ENCODE measurements at places on chromosomes 2 and 18.

GRCh38 chr2:216340280-216340631 lies 32.0 kb downstream of the MARCHF4 start:
- DNase-seq = no peak

DNA sequence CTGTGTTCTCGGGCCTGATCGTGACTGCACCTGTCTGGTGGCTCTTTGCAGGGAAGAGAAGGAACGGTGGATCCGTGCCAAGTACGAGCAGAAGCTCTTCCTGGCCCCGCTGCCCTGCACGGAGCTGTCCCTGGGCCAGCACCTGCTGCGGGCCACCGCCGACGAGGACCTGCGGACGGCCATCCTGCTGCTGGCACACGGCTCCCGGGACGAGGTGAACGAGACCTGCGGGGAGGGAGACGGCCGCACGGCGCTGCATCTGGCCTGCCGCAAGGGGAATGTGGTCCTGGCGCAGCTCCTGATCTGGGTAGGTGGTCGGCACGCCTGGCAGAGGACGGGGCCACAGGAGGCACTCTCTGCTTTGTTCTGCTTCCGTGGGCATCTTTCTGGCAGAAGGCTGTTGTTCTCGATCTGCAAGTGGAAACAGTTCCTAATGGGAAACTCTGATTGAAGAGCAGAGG lies 48.0 kb downstream of the GBX2 start:
- no peak for DNase-seq

DNA sequence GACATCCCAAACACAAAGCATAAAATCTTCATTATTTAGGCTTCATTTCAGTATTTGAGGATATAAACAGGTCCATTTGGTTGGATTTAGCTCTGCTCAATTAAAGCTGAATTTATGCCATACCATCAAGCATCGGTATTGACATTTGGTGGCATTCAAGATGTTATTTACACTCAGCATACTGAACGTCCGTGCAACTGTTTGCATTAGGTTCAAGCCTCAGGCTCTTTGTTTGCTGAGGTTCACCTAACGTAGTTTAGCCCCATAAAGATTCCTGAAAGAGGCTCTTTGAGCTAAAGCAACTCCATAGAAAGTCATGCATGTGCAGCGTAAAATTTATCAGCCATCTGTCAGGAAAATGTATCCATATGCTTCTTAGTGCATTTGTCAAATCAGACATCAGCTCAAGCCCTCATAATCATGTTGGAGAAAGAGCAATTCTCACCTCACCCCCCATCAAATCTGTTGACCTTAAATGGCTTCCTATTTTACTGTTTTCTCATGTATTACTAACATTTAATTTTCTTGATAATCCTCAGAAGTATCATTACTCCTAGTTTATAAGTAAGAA lies 366.9 kb downstream of the EPHA4 start:
- DNase-seq = no peak

DNA sequence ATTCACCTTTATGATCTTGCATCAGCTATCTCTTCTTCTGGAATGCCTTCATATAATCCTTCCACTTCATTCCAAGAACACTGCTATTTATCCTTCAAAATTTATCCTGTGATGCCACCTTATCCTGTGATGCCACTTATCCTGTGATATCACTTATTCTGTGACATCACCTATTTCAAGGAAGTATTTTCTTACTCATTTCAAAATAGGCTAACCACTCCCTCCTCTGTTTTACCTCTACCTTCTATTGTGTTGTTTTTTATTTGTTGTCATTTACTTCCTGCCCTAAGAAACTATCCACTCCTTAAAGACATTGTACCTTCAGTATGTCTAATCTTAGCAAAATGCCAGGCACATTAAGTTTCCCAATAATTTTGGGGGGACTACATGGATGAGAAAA lies 38.8 kb downstream of the CD226 start:
- no peak for DNase-seq
